ENCODE measurements at places on chromosomes 4 and X.

DNA sequence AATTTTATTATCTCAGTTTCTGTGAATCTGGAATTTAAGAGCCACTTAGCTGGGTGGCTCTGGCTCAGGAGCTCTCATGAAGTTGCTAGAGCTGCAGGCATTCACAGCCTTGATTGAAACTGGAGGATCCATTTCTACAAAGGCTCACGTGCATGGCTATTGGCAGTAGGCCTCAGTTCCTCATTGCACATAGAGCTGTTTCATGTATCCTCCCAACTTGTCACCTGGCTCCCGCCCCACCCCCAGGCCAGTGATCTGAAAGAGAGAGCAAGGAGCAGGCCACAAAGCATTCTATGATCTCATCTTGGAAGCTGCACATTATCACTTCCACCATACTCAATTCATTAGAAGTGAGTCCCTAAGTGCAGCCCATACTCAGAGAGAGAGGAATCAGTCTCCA is 18.5 kb upstream of the AP1AR start:
- no peak for DNase-seq

GRCh38 chr4:153365003-153365402 is 20.5 kb downstream of the MND1 start:
- DNase-seq: no peak

DNA sequence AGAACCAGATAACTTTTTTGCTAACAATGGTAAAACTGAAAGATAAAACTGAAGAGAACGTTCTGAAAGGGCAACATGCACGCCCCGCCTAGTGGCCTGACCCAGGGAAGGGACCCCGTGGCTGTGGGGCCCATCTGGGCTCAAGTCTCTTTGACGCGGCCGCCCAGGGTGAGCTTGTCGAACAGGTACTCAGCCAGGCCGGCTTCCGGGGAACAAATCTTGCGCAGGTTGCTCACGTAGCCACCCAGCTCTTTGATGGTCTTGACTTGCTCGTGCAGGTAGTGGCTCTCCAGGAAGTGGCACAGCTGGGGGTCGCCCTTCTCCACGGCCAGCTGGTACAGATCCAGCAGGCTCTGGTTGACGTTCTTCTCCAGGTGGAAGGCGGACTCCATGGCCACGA is 579 bp downstream of the FTHL17 start:
- no peak for DNase-seq

- no peak for DNase-seq
Observed at GRCh38 chrX:13489454-13489853, 79.9 kb upstream of the EGFL6 start.

GRCh38 chr4:26879805-26880204 is 19.2 kb downstream of the STIM2 start:
- no peak for DNase-seq

DNA sequence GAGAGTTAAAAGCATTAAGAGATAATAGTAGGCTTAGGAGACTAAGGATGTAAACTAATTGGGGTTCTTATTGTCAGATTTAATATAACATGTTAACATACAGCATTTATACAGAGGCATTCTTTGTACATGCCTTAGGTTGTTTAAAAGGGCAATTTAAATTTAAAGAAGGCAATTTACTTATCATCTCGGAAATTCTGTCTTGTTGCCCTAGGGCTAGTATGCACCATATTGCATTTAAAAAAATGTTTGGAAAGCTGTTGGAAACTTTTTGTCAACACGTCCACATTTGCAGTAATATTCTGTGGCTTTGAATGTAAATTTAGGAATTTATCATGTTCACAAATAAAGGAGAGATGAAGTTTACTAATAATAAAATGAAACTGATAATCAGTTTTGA is 25.5 kb downstream of the GALNT7 start:
- no peak for DNase-seq

GRCh38 chrX:51494409-51494808 is 2.0 kb downstream of the NUDT11 start:
- no peak for DNase-seq

DNA sequence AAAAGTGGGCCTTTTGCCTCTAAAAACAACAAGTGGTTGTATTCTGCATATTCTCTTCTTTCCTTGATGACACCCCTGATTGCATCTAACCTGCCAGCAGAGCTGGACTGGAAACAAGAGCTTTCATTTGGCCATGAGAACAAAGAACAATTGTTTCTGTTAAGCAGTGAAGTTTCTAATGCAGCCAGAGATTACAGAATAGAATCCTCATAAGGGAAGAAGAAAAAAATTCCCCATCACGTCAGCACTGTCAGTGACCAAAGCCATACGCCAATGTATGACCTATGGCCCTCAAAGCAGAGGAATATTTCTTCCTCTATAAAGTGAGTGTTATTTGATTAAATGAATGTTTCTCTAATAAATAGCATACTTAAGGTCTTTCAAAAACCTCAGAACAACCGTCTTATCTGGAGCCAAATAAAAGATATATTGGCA is 529.1 kb upstream of the INTU start:
- no peak for DNase-seq

DNA sequence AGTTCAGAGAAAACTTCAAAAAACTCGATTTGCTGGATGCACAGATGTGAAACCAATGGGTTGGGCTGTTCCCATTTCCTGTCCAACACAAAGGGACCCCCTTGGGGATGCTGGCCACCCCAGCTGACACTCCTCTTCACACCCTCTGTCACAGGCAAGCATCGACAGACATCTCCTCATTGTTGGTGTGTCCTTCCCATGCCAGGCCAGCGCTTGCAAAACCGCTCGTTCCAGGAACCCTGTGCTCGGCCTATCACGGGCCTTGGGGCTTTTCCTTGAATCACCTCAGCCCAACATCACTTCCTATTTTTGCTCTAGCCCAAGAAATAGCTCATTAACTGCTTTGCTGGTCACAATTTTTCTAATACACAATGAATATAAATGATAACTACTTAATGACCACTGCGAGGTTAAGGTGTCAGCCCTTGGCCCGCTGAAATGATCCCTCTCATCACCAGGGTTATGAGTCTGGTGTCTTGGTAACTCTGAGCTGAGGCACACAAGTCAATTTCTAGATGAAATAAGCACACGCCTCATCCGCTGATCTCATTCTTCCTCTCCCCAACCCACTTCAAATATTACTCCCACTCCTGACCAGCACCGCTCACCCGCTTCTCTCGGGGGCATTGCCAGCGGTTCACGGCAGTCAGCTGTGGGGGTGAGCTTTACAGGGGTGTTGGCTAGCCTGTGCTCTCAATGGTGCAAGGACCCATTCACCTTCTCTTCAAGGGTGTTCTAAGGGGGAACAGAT is 32.3 kb downstream of the BCOR start:
- no peak for DNase-seq

DNA sequence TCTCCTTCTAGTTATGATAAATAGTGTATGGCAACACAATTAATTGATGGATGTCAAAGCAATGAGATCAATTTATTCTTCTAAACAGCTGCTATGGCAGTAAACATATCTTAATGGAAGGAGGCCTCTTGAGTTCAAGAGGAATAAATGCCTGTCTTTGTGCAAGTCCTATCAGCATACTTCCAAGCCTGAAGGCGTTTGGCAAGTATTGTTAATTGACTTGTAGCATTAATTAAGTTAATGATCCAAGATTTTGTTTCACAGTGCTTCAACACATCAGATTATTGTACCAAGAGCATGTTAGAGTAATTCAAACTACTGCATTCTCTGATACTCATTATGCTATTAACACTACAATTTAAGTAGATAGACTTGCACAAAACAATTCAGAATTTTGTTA is 144.8 kb downstream of the FAT4 start:
- DNase-seq: no peak

DNA sequence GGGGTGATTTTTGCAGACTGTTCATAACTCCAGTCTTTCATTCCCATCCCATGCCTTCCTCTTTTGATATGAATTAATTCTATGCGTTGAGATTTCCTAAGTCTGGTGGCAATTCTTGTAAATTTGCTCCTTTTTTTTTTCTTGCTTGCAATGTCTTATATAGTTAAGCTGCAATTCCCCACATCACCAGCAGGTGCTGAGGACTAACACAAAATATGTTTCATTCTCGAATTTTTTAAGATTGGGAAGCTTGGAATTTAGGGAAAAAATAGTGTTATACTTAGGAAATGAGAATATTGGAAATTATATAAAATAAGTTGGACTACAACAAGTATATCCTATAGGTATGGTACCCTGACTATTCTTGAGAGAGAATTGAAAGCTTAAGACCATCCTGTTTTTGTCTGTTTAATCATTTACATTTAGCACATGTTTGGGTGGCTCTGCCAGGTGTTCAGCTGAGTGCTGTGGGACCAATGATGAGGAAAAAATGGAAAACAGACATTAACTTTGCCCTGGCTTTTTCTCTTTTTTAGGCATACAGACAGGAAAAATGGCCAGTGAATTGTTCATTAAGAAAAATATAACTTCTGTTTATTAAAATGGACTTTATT is 30.2 kb downstream of the AFF2 start:
- no peak for DNase-seq

- no peak for DNase-seq
Observed at GRCh38 chrX:64265265-64265664, 34.9 kb upstream of the ASB12 start.

DNA sequence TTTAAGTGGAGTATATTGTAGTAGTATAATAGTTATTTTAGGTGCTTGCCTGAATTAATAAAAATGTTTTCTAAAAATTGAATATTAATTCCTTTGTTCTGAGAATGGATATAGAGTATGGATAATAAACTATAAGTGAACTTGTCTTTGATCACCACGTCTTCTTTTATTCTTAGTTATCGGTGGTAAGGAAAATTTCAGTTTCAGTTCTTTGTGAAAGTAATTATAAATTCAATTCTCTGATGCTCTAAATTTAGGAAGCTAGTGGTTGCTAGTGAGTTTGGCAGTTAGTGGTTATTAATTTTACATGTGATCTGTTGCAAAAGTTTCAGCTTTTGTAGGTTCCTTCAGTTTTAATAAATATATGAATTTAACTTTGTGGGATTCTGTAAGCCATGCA is 30.8 kb downstream of the MRPL1 start:
- no peak for DNase-seq

DNA sequence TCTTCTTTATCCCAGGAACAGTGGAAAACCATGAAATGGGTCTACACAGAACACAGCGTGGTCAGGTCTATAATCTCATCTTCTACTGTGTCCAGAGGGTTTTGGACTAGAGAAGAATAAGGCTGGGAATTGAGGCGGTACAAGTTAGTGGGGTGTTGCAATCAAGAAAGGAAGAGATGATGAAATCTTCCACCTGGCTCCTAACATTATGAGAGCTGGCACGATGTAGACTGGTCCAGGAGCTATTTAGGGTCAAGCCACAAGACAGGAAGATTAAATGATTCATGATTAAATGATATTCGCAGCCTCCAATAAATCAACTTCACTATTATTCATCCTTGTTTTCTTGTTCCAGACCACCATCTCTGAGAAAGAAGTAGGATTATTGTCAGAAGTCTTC is 88.0 kb downstream of the ARSF start:
- no peak for DNase-seq

DNA sequence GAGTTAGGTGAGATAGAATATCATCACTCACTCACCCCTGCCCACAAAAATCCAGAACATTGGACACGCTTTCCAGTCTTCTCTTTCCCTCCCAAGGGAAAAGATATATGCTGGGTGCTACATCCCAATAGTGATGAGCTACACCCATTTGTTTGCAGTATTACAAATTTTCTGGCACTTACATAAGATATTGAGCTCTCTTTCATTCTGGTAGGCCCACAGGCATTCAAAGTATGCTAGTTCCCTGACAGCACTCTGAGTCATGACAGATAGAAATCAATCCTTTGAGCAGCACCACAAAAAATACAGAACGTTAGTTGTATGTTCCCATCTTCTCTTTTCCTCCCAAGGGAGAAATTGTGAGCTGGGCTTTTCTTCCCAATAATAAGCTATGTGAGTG is 477.6 kb upstream of the GRID2 start:
- no peak for DNase-seq

GRCh38 chr4:32748498-32748897 is 2028.3 kb downstream of the PCDH7 start:
- DNase-seq: no peak

GRCh38 chrX:12488220-12488619 is 303.0 kb upstream of the PRPS2 start:
- no peak for DNase-seq

All from stimulated activated CD4-positive, alpha-beta T cell treated with anti-CD3 and anti-CD28 coated beads, Interleukin-4, amount 100 ng/mL, for 48 hours (primary cell).